H9 (cell line): ENCODE measurements at places on chromosomes 5 and 9. TPM values are rescaled to one million over a fixed set of nuclear protein-coding genes. Genes with fewer than 3 reads are reported as not detected.

DNA sequence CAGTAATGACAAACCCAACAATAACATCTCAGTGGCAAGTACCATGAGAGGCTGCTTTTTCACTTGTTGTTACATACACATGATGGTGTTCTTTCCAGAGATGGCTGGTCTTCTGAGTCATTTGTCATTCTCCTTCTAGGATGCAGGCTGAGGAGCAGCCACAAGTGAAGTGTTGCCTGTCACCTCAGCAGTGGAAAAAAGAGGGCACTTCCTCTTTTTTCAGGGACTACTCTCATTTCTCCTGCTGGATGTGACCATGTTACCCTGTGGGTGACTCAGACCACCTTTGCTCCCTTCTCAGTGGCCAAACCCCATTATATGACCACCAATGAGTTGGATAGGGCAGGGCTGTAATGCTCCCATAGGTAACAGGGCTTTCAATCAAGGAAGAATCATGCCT is 587.0 kb upstream of the ADAMTS16 start:
- peaks cover 12% of the 10 kb centered on the region for H3K36me3 ChIP-seq
- DNase-seq, result no peak
- H3K27ac ChIP-seq, result no peak overlapping the region
- H3K4me1 ChIP-seq, result no peaks in the 10 kb centered on the region

The PHF24 gene
- total RNA-seq, result 0.24 and 0.68 TPM in 2 replicates

The CSF1R gene
- total RNA-seq, result 0.13 TPM in 1 of 2 replicates, not detected in the other

- no peak overlapping the region for H3K4me3 ChIP-seq
- no peaks in the 10 kb centered on the region for H3K36me3 ChIP-seq
- H3K27ac ChIP-seq, result no peak overlapping the region
Measured at GRCh38 chr9:16530669-16531642, 339.5 kb downstream of the BNC2 start.

GRCh38 chr9:136693490-136694162 is 6.4 kb upstream of the AGPAT2 start:
- DNase-seq, result no peak
- no peak overlapping the region for H3K27ac ChIP-seq
- no peaks in the 10 kb centered on the region for H3K27me3 ChIP-seq
- no peaks in the 10 kb centered on the region for H3K4me1 ChIP-seq
- no peaks in the 10 kb centered on the region for H3K36me3 ChIP-seq

- no peak for DNase-seq
- no peak overlapping the region for H3K4me3 ChIP-seq
- H3K27me3 ChIP-seq, result no peaks in the 10 kb centered on the region
Measured at GRCh38 chr9:136403538-136403914, 3.6 kb upstream of the SNAPC4 start.

- no peaks in the 10 kb centered on the region for H3K4me1 ChIP-seq
- no peak overlapping the region for H3K4me3 ChIP-seq
- no peaks in the 10 kb centered on the region for H3K27me3 ChIP-seq
- H3K27ac ChIP-seq, result no peak overlapping the region
- no peak for DNase-seq
Measured at GRCh38 chr9:20417373-20418080, 204.8 kb downstream of the MLLT3 start.
